ENCODE measurements at places on chromosomes 2 and 18.

DNA sequence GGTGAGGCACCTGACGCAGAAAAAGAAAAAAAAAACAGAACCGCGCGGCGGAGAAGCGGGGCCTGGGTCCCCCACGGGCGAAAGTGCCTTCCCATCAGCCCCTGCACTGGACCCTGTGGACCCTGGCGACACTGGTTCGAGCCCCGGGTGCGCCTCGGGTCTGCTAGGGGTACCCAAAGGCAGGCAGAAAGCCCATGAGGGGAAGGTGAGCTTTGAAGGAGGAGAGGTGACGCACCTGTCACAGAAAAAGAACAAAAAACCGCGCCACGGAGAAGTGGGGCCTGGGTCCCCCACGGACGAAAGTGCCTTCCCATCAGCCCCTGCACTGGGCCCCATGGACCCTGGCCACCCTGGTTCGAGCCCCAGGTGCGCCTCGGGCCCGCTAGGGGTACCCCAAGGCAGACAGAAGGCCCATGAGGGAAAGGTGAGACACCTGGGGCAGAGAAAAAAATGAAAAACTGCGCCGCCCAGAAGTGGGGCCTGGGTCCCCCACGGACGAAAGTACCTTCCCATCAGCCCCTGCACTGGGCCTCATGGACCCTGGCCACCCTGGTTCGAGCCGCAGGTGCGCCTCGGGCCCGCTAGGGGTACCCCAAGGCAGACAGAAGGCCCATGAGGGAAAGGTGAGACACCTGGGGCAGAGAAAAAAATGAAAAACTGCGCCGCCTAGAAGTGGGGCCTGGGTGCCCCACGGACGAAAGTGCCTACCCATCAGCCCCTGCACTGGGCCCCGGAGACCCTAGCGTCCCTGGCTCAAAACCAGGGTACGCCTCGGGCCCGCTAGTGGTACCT lies 227.4 kb downstream of the CCDC74A start:
- no peak for DNase-seq

DNA sequence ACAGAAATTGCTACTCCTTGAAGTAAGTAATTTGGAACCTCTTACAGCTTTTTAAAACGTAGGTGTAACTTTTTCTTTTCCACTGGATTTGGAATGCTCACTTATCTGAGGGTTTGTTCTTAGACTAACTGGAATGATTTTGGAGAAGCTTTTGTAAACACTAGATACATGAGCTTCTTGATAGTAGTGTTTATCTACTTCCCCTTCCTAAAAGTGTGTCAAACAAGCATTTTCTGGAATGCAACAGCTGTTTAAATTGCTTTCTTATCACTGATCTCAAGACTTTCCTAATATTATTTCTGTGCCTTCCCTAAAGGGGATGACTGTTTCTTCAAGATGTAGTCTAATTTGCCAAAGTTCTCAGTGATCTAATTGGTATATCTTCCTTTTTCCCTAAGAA lies 282.6 kb downstream of the CCDC178 start:
- DNase-seq: no peak

- no peak for DNase-seq
Observed at GRCh38 chr18:45463451-45463850, 151.8 kb upstream of the SLC14A2 start.

GRCh38 chr18:8744038-8744437 lies 38.7 kb downstream of the MTCL1 start:
- DNase-seq: no peak

DNA sequence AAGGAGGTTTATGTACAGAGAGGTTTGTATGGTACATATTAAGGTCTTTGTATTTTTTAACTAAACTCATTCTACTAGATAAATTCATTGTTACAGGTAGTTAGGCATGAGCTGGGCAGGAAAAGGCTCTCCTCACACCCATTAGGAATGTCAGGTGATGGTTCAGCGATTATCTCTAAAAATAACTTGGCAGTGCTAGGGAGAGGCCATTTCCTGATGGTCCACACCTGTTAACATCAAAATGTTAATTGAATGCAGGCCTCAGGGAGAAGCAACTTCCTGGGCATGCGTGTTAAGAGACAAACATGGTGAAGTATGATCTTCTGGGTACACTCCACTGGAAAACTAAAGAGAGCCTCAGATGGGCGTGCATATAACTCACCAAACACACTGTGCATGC lies 73.6 kb downstream of the ARL6IP6 start:
- no peak for DNase-seq

DNA sequence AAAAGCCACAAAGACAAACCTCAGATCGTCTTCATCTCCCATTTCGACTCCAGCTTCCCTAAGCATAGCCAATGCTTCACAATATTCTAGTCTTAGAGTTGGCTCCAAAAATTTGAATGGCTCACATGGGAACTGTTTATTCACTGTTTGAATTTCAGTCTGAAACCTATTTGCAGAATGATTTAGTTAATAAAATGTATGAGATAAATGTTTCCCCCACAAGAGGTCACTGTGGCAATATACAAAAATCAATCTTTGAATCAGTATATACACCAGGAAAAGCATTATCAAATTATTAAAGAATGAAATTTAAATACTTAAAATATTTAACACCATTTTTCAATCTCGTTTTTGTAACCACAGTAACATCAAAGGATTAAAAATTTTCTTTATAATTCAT lies 40.0 kb upstream of the MCM6 start:
- DNase-seq: no peak

GRCh38 chr2:62789518-62789917 lies 84.0 kb downstream of the EHBP1 start:
- no peak for DNase-seq
